ENCODE measurements at places on chromosomes 2 and 18.

GRCh38 chr2:159445307-159445706, 158.8 kb upstream of the WDSUB1 start:
- peaks cover 33% of the 10 kb centered on the region for H3K36me3 ChIP-seq
- H3K27me3 ChIP-seq, result no peaks in the 10 kb centered on the region
- H3K4me1 ChIP-seq, result peaks cover 9% of the 10 kb centered on the region
- H3K4me3 ChIP-seq, result no peak overlapping the region
- DNase-seq, result no peak

DNA sequence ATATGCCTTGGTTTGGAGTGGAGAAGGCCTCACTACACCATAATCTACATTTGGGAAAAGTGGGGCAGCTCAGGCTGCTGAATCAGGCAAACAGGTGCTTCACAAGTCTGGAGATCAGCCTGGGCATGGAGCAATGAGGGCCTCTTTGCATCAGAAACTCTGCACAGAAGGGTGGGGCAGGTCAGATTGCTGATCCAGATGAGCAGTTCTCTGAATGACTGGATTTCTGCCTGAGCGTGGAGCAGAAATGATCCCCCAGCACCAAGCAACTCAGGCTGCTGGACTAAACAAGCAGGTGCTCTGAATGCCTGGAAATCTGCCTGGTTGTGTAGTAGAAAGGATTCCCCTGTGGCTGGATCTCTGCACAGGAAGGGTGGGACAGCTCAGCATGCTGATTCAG, 605.3 kb upstream of the ZNF804A start:
- no peak overlapping the region for H3K27ac ChIP-seq
- no peaks in the 10 kb centered on the region for H3K27me3 ChIP-seq
- no peak for DNase-seq
- H3K4me3 ChIP-seq, result no peak overlapping the region

GRCh38 chr2:127968610-127969339, 59.1 kb downstream of the SAP130 start:
- H3K27me3 ChIP-seq, result no peaks in the 10 kb centered on the region
- peaks cover 20% of the 10 kb centered on the region for H3K36me3 ChIP-seq
- H3K27ac ChIP-seq, result no peak overlapping the region

GRCh38 chr2:85698184-85698879, 4.2 kb downstream of the GNLY start:
- H3K36me3 ChIP-seq, result no peaks in the 10 kb centered on the region
- no peak overlapping the region for H3K4me3 ChIP-seq
- H3K4me1 ChIP-seq, result peaks cover 9% of the 10 kb centered on the region
- H3K27me3 ChIP-seq, result peaks cover 10% of the 10 kb centered on the region
- no peak overlapping the region for H3K27ac ChIP-seq

GRCh38 chr2:50719837-50720696, 311.9 kb downstream of the NRXN1 start:
- peaks cover 7% of the 10 kb centered on the region for H3K4me1 ChIP-seq
- no peak for DNase-seq
- H3K27me3 ChIP-seq, result no peaks in the 10 kb centered on the region
- H3K4me3 ChIP-seq, result no peak overlapping the region
- H3K27ac ChIP-seq, result no peak overlapping the region

Data from neural crest cell (in vitro differentiated cells).